Stimulated activated CD4-positive, alpha-beta T cell treated with anti-CD3 and anti-CD28 coated beads, Interleukin-15, amount 100 ng/mL, for 1 hour (primary cell): ENCODE measurements at places on chromosomes 7 and 10.

- no peak for DNase-seq
Measured at GRCh38 chr10:59926086-59926485, 19.7 kb upstream of the CCDC6 start.

DNA sequence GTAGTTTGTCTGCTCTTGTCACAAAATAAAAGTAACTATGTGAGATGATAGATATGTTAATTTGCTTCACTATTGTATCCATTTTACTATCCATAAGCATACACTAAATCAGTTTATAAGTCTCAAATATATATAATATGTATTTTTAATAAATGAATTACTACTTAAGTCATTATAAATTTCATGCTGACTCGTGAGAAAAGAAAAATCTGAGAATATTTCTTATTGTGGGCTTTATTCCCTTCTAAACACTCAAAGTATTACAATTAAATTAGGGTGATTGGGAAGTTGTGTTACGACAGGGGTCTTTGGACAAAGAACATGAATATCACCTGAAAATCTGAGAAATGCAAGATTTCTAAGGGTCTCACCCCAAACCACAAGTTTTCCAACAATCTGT lies 48.7 kb upstream of the RELN start:
- DNase-seq = no peak

- DNase-seq = no peak
Measured at GRCh38 chr10:49178489-49179471, 9.4 kb downstream of the TMEM273 start.

DNA sequence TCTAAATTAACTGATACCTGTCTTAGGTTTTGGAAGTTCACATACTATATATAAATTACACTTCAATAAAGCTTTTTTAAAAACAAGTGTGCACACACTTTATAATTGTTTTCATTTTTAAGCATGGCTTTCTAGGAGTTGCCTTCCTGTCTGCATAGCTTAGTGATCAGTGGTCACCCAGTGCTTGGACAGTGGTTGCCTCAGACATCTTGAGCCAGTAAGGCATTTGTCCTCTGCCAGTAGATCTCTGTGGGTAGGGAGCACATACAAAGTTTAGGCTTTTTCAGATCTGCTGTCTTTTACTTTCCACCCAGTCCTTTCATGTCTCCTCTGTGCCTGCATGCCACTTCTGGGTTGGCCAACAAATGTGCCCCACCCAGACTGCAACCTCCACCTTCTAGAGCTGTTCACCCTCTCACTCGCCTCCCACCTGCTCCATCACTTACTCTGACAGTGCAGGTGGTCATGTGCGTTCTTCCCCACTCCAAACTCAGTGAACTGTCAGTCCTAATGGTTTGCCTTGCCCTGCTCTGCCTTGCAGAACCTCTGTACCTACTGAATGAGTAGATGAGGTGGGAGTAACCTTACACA lies 31.7 kb downstream of the TPST1 start:
- no peak for DNase-seq

- DNase-seq = no peak
Measured at GRCh38 chr7:74598558-74598957, 59.0 kb upstream of the GTF2I start.

DNA sequence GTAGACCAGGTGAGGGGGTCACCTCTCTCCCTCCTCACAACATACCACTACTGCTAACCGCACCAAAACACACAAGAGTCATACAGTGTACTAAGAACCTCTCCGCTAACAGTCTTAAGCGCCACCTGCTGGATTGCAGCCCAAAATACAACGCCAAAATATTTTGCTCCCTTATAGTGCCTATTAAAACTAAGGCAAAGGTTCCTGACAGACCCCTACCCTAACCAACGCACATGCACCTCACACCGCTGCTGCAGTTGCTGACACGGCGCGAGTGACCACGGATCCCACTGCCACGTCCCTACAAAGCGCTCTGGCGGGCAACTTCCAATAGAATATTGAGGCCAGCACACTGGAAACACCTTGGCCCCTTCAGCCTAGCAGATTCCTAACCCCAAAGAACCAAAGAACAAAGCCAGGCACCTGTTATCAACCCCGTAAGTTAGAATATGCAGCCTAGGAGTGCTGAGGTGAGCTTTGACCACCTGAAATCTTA lies 563.6 kb upstream of the SEMA3D start:
- no peak for DNase-seq

- DNase-seq = no peak
Measured at GRCh38 chr7:71784781-71785180, 627.4 kb downstream of the CALN1 start.
